ENCODE measurements at places on chromosomes 11 and 22. TPM values are rescaled to one million over a fixed set of nuclear protein-coding genes. Genes with fewer than 3 reads are reported as not detected.

DNA sequence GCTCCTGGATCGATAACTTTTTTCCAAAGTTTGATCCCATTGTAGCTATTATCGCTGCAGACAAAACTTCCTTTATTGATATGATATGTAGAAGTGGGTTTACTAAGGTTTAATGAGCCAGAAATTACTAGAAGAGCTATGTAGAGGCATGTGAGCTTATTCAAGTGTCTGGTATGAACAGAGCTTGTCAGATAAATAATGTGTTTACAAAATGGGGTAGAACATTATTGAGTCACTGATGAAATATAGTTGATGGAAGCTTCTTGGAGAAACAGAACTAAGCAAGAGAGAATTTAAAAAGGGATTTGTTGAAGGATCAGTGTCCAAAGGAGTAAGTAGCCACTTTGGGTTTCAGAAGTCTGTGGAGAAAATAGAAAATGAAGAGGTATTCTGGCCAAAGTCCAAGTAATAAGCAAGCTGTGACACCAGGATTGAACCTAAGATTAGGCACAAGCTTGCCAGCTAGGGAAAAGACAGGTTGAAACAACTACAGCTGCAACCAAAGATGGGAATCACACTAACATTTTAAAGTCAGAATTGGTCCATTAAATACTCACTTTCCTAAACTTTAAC lies 104.3 kb downstream of the MAML2 start:
- no peak for DNase-seq

DNA sequence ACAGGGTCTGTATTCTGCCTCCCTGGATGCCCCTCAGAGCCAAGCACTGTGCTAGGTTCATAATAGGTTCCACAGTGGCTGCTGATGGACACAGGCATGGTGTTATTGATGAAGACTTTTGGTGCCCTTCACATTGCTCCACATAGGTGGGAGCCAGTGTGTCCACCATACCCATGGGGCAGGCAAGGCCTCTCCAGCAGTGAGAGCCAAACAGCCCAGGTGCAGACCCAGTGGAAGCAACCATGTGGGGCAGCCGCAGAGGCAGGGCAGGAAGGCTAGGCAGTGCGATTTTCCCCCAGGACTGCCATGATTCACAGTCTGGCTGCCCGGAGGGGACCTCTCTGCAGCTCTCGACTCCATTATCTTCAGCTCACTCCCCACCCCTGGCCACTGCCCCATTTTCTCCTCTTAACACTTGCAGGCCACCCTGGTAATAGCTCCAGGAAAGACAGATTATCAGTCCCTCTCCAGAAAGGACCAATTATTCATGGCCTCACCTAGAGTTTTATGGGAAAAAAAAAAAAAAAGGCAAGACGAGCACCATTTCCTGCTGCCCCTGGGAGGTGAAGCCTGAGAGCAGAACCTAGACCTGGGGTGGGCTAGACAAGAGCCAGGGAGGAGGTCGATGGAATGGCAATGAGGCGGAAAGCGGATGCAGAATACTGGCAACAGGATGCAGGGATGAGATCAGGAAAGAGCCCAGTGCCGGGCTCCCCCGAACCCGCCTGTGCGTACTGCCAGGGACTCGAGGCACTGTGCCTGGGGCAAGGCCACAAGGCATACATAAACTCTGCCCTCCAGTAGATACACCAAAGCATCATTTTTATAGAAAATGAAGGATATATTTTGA lies 343.0 kb upstream of the NCAM1 start:
- no peak for DNase-seq

- no peak for DNase-seq
Observed at GRCh38 chr11:47271961-47272661, 2.2 kb downstream of the MADD start.

GRCh38 chr11:119449498-119449897 lies 26.5 kb upstream of the THY1 start:
- DNase-seq: no peak

DNA sequence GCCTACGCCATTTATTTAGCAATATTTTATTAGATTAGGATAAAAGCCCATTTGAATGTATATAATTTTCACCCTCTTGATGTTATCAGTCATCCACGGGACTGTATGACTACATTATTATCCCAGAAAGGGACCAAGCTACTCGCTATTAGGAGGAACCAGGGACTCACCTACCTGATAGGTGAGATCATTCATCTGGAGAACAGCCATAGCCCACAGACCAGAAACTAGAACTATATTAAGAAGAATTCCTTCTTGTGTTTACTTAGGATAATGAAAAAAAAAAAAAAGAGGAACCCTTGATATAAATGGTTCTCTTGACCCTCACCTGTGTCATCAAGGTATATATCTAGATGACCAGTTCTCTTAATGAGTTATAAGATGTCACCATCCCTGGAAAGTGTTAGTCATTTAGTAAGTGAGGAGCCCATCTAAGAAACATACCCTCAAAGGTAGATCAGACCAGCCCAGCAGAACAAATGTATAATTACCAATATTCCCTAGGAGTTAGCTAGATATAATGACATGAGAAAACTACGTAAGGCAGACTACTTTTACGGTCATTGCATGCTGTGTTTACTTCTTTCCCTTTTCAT lies 8.0 kb downstream of the SIK3 start:
- no peak for DNase-seq

DNA sequence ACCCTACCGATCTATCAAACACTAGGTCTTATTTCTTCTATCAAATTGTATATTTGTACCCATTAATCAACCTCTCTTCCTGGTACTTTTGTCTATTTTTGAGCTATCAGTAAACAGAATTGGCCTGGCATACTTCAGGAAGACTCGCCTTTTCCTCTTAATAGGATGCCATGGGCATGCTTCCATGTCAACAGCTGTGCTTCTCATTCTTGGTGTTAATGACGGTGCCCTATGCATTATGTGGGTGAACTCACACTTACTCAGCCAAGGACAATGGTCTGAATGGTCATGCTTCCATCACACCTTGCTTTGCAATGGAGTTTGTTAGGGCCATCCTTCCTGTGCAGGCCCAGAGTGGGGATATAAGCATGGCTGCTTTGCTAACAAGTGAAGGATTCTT lies 521.8 kb downstream of the MIAT start:
- no peak for DNase-seq

Gene PACSIN3
- total RNA-seq: 36.2 TPM

Gene ELFN2
- 0.06 TPM for total RNA-seq

Gene TBC1D10A
- 32.9 TPM for total RNA-seq

Gene GSC2
- total RNA-seq: not detected

Gene MS4A7
- 78.1 TPM for total RNA-seq

Gene IGSF9B
- total RNA-seq: 59.7 TPM

All from aorta (tissue), 5 donors.